T-helper 1 cell (primary cell): ENCODE measurements at places on chromosomes 7 and 10.
A peak's percentile ranks its signal among the peaks of the same experiment; 100 is the strongest.

GRCh38 chr7:85176197-85176596 lies 10.7 kb downstream of the SEMA3D start:
- no peak for DNase-seq

GRCh38 chr10:110861930-110862649 lies 9.6 kb upstream of the PDCD4 start:
- no peak for DNase-seq

DNA sequence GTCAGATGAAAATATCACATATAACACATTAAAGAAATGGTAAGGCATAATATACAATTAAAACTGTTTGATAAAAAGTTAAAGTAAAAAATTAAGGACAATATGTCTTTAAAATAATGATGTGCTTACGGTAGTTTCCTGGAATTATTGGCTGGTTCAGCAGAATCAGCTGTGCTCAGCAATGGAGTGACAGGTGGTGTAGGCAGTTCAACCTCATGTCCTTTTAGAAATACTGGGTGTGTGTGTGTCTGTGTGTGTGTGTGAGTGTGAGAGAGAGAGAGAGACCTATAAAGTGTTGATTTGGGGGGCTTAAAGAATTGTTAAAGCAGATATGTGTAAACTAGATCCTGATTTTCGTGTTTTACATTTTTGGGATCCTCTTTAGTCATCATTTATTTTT lies 141.2 kb downstream of the ADAM22 start:
- DNase-seq: no peak

GRCh38 chr7:13991791-13992595 lies 2.5 kb upstream of the ETV1 start:
- DNase-seq: no peak

- DNase-seq: no peak
Observed at GRCh38 chr7:50476953-50477625, 26.9 kb upstream of the FIGNL1 start.

- peak; percentile 14 for DNase-seq
Observed at GRCh38 chr10:30897547-30897946, 134.1 kb downstream of the ZNF438 start.

- DNase-seq: no peak
Observed at GRCh38 chr7:21345361-21345760, 82.5 kb upstream of the SP4 start.

- no peak for DNase-seq
Observed at GRCh38 chr7:140867467-140868462, 57.0 kb downstream of the BRAF start.

DNA sequence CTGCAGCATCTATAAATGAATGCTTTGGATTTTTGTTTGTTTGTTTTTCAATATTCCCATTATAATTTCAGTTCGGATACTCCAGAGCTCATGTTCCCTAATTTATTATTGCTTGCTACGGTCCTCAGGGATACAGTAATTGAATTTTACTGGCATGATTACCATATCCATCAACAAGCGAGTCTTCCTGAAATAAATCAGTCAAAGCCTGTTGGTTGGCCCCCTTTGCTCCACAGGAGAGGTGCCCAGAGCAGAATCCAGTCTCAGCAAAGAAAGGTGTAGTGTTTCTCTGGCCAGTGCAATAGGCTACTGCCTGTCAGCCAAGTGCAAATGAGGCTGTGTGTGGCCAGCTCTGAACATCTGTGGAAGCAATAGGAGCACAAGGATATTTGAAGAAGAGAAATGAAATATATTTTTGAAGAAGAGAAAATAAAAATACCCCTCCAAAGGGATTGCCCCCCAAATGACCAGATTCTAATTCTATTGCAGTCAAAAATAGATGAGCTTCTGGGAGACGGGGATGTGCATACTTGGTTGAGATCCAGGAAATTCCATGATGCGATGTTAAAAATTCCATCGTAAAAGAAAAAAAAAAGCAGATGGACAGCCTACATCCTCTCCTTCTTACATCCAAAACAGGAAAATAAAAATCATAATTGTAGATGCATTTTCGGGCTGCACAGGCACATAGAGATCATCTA lies 18.1 kb downstream of the TRIL start:
- no peak for DNase-seq

DNA sequence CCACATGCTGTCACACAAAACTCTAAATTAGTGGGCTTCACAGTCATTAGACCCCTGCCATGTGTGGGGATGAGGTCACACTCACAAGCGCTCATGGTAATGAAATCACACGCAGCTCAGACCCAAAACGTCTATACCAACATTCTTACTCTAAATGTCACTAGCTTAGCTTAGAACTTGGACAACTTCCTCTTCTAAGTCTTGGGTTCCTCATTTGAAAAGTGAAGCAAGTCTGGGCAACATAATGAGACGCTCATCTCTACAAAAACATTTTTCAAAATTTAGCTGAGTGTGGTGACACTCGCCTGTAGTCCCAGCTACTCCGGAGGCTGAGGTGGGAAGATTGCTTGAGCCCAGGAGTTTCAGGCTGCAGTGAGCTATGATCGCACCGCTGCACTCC lies 92.7 kb upstream of the MACROH2A2 start:
- DNase-seq: no peak

DNA sequence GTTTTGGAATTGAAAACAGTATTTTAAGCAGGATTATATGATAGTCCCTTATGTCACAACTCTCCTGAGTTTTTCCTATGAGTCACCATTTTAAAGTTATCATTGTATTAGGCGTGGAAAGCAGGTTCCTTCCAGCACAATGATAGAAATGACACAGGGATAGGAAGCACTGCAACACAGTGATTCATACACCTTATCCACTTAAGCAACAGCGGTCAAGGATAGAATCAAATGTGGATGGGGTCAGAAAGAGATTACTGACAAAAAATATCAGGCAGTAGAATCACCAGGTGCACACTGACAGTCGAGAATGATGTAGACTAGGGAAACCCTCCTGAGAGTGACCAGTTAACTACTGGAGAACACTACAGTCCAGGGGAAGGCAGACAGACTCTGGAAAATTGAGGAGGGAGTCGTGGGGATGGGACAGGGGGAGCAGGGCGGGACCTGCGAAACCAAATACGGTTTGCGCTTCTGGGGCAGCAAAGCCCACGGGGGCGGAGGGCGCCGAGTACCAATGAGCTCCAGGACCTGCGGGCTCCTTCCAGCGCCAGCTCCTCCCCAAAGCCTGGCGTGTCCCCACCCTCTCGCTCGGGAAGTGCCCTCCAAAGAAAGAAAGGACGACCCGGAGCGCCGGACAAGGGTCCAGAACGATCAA lies 479 bp downstream of the PNPLA8 start:
- no peak for DNase-seq

DNA sequence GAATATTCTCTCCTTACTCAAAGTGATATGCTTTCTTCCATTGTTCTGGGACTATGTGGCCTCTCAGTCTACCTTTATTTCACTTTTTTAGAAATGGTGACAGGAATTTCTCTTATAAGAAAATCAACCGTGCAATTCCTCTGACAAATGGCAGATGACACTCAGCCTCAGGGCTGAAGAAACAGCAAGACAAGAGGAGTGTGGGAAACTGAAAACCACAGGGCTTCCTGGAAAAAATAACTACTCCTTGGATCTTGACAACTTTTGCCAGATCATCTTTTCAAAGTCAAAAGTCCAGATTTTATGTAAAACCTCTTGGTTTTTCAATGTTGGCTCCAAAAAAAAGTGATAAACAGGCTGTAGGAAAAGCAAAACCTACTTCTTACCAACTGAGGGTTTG lies 121.5 kb downstream of the TYW1B start:
- no peak for DNase-seq

- no peak for DNase-seq
Observed at GRCh38 chr7:116311816-116312471, 101.6 kb downstream of the TES start.

- DNase-seq: peak; percentile 74
Observed at GRCh38 chr10:124626759-124627380, 117.3 kb downstream of the FAM53B start.

- DNase-seq: no peak
Observed at GRCh38 chr10:36450380-36450779, 675.0 kb upstream of the ANKRD30A start.

DNA sequence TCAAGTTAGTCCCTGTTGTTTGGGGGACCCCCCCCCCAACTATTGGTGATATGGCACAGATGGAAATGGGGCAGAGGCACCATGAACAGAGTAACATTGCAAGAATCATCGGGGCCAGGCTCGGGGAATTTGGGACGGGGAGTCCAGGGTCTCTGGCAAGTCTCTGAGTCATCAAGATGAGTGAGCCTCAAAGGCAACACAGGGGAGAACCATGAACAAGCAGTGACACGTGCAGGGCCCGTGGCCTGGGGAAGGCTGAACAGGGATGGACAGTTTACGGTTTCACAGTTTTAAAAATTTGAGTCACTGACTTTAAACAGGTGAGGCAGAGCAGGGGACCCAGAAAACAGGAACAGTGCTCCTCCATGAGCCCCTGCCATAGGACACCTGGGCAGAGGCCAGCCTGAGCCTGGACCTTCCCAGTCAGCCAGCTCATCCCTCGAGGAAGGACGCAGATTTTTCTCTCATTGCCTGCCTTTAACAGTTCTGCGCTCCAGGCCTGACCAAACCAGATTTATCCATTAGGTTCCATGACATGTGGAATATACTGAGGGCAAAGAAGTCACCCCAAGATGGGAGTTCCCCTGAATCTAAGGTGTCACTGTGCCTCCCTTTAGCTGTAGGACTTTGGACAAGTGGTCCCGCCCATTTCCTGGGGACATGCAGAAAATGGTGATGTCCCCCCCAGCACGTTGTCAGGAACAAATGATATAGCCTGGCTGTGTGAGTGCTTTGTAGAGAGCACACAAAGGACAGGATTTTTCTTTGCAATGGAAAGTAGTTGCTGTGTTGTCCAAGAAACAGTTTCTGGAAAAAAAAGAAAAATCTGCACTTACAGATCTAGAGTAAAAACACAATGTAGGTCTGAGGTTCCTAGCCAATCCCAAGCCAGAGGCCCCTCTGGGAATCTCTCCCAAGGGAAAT lies 23.8 kb downstream of the CHST15 start:
- no peak for DNase-seq

DNA sequence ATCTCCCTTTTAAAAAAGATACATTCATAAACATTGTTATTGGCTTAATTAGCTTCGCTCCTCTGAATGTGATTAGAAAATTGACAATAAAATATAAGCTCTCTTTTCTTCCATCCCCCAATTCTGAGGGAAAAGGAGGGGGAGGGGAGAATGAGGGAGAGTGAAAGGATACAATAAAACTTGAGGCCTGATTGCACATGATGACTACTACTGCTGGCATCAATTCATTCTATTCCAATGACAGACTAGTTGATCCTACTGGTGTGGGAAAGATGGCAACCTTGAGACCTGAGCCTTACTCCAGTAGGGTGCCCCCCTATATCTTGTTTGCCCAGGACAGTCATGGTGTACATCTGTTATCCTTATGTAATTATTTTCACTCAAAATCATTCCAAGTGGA lies 4.5 kb upstream of the IQUB start:
- no peak for DNase-seq

DNA sequence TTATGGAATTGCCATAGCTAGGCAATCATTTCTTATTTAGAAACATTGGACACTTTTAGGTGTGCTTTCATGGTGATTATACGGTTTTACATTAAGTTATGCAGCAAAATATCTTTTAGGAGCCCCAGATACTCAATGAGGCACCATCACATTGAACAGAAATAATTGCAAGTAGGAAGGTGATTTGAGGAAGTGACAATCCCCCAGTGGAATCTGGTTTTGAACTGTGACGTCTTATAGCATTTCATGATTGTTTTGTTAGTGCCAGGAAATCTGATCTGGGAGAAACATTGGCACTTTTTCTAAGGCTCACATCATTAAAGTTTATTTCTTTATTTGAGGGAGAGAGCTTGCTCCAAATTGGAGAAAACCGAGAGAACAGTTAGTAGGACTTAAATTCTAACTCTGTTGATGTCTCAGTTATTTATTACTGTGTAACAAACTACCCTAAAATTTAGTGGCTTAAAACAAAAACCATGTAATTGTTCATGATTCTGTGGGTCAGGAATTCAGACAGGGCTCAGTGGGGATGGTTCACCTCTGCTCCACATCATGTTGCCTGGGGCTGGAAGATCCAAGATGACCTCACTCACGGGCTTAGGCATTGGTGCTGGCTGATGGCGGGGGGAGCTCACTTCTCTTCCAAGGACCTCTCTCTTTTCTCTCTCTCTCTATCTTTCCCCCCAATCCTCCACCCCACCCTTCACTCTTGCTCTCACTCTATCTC lies 78.2 kb upstream of the STEAP1B start:
- no peak for DNase-seq

DNA sequence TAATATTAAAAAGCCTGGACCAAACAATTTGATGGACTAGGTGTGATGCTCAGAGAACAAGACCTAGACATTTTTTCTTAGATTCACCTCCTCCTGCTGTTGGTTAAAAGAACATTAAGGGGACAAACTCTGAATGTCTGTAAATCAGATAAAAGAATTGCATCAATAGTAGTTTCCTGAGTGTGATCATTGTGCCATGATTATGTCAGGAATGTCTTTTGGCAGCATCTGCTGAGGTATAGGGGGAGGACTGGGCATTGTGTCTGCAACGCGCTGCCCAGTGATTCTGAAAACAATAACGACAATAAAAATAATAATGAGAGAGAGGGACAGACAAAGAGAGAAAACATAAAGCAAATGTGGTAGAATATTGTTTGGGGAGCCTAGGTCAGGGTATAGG lies 6.9 kb downstream of the C7orf57 start:
- DNase-seq: no peak

GRCh38 chr7:20284771-20285143 lies 45.9 kb upstream of the ITGB8 start:
- DNase-seq: no peak

DNA sequence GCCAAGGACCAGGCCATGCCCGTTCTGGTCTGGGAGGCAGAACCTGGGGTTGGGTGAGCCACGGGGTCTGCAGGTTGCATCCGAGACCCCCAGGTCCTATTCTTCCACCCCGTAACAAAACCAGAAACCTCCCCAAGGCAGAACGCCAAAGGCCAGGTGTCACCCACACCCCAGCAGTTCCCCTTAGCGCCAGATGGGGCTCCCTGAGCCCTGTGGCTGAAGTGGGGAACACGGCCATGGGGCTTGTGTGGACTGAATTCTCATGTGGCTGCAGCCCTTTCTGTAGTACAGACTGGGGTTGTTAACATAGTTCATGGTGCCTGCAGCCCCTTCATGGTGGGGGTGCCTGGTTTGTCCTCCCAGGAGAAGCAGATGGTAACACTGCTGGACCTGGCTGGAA lies 10.2 kb downstream of the BRI3 start:
- DNase-seq: no peak

GRCh38 chr7:71298378-71298777 lies 166.4 kb downstream of the GALNT17 start:
- no peak for DNase-seq

GRCh38 chr7:76173566-76174205 lies 28.0 kb upstream of the SRRM3 start:
- no peak for DNase-seq
